G401 (cell line): ENCODE measurements at places on chromosomes 4 and X. TPM values are rescaled to one million over a fixed set of nuclear protein-coding genes. Genes with fewer than 3 reads are reported as not detected.

The UPF3B gene
- 2.5 and 5.7 TPM in 2 replicates for total RNA-seq

The AKAP17A gene
- total RNA-seq: 37.1 and 38.3 TPM in 2 replicates

The CABS1 gene
- total RNA-seq: not detected in 2 replicates

GRCh38 chr4:183352546-183352945, 30.3 kb upstream of the CLDN24 start:
- no peak for DNase-seq

DNA sequence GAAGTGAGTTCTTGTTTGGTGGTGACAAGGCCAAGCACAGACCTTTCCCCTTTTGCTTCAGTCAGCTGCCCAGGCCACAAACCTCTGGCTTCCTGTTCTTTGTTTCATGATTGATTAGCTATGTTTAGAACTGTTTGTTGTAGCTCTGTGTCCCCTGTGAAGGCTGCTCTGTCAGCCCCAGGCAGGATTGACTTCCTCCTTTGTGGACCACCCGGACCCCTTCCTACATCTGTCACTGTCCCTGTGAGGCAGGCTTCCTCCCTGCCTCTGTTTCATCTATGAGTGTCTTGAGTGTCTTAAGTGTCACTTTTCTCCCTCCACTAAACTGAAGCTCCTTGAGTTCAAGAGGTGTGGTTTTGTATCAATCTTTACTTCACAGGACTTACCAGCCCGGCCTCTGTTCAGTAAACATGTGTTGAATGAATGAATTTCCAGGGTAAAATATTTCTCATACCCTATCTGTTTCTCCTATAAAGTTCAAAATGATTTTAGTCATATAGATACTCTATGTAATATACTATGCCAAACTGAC, 83.5 kb downstream of the ZNF674 start:
- DNase-seq: no peak
